Brain (organoid and tissue), 16 donors: ENCODE measurements at places on chromosomes 1 and 21.

DNA sequence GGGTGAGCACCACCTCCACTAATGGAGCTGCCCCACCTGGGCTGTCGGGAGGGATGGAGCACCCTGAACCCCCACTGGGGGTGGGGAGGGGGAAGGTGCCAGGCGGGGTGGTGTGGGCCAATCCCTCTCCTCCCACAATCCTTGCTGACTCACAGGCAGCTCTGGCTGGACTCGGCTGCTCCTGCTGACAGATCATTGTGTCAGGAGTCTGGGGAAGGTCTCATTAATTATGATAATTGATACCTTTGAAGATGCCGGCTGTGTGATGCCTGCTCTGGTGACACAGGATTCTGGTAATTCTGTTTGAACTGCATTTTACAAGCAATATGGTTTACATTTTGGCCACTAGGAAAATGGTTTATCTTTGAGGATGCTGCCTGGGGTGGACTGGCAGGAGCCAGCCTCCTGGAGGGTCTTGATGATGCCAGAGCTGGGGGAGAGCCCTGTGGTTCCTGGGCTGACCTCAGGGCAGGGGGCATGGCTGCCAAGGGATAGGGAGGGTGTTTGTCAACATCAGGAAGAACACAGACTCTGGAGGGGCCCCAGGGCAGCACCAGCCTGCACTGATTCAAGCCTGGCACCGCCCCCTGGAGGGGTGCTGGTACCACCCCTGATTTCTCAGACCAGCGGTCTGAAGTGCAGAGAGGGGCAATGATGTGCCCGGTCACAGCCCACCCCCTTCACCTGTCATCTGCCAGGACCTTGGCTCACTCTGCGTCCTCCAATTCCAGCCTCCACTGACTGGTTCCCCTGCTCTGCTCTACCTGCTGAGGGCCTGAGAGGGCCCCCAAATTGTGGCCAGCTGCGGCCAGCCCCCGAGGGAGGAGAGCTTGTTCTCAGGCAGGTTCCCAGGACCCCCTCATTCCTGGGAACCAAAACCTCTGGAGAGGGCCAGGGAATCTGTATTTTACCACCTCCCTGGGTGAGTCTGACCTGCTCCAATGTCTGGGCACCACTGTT, 338.8 kb downstream of the MATN1 start:
- no peak for DNase-seq

- no peak for DNase-seq
Observed at GRCh38 chr1:215530401-215530984, 36.6 kb upstream of the KCTD3 start.

DNA sequence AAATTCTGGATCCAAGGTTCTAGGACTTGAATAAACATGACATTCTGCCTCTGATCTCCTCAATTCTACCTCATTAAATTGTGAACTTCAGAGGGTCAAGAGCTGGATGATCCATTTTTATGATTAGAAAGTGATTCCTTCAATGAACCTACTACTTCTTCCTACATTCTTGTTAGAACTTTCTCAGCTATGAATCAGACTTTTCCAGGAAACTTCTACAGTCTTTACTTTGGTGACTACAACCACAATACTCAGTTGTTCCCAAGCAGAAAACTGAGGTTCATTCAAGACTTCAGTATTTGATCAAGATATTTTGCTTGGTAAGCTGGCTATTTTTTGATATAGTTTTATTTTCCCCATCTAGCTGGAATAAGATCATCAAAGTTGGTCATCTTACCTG, 51.4 kb downstream of the CDC7 start:
- no peak for DNase-seq

DNA sequence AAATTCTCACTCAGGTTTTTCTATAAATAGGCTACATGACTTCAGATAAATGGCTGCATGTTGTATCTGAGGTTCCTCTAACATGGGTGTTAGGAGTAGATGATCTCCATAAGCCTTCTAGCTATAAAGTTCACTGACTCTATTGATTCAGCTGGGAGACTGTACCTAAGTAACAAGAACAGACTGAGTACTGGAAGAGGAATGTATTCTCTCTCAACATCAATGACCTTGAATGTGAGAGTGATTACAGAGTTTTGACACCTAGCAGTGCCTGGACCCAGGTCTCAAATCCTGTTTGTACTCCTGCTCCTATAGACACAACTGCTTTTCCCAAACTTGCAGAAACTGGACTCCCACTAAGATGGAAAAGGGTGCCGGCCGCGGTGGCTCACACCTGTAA, 8.6 kb upstream of the SLC19A2 start:
- DNase-seq: no peak

DNA sequence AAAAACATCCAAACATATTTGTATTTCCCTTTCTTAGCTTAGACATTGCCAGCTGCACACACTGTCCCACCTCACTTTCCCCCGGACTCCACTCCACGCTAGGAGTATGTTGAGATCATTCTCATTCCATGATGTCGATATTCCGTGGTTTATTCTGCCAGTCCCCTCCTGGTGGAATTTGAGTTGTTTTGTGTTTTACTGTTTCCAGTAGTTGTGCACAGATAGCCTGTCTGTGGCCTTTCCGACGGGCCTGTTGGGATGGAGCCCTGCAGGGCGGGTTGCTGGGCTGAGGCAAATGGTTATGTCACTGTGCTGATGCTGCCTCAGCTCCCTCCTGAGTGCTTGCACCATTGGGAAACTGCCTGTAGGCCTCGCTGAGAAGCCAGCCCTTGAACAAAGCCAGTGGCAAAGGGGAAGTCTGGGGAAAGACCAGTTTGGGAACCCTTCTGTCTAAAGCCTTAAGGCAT, 12.8 kb downstream of the TRAPPC10 start:
- no peak for DNase-seq

- no peak for DNase-seq
Observed at GRCh38 chr1:115398745-115399144, 60.7 kb upstream of the NGF start.

- DNase-seq: no peak
Observed at GRCh38 chr1:220827445-220828178, 40.9 kb downstream of the MTARC1 start.

DNA sequence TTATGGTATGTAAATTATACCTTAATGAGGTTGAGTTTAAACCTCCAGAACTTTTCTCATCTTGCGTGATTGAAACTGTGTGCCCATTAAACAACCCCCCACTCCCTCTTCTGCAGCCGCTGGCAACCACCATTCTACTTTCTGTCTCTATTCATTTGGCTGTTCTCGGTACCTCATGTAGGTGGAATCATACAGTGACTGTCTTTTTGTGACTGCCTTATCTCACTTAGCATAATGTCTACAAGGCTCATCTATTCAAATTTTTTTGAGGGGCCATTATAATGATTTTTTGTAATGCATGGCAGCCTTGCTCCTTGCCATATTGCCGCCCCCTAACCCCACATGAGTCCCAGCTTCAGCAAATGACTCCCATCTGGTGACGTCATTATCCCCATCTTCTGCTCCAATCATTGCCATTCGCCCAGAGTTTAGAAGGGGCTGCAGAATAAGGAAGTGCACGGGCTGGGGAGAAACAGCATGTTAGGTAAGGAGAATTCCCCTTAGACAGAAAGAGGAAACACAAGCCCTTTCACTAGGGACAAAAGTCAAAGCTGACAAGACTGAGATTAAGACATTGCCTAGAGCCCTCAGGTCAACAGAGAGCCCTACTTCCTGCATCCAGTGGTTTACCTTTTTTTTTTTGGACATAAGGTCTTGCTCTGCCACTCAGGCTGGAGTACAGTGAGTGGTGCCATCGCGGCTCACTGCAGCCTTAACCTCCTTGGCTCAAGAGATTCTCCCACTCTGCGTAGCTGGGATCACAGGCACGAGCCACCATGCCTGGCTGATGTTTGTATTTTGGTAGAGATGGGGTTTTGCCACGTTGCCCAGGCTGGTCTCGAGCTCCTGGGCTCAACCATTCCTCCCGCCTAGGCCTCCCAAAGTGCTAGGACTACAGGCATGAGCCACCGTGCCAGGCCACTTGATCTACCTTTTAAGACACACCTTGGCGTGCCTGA, 78.4 kb upstream of the ERRFI1 start:
- DNase-seq: no peak

- DNase-seq: no peak
Observed at GRCh38 chr1:26570287-26570686, 40.7 kb downstream of the RPS6KA1 start.

- DNase-seq: no peak
Observed at GRCh38 chr1:10803971-10804820, 7.8 kb upstream of the CASZ1 start.

GRCh38 chr1:114075546-114076242, 78.0 kb downstream of the SYT6 start:
- DNase-seq: no peak

DNA sequence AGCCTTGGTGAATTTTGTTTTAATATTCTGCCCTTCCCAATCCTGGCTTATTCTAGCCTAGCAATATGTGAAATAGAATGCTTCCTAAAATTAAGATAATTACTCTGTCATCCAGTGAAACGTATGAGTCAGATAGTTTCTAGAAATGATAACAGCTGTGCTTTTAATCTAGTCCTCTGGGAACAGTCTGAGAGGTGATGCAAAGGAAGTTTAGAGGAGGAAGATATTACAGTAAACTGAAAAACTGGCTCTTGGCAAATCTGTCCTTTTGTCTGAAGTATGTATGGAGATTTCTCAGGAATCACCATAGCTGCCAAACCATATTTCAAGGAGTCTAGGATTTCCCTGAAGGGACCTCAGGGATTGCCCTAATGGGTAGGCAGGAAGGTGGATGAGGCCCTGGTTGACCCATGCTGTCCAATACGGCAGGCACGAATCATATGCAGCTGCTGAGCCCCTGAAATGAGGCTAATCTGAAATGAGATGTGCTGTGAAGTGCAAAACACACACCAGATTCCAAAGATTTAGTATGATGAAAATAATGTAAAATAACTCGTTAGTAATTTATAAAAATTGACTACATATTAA, 70.8 kb upstream of the LBR start:
- no peak for DNase-seq

DNA sequence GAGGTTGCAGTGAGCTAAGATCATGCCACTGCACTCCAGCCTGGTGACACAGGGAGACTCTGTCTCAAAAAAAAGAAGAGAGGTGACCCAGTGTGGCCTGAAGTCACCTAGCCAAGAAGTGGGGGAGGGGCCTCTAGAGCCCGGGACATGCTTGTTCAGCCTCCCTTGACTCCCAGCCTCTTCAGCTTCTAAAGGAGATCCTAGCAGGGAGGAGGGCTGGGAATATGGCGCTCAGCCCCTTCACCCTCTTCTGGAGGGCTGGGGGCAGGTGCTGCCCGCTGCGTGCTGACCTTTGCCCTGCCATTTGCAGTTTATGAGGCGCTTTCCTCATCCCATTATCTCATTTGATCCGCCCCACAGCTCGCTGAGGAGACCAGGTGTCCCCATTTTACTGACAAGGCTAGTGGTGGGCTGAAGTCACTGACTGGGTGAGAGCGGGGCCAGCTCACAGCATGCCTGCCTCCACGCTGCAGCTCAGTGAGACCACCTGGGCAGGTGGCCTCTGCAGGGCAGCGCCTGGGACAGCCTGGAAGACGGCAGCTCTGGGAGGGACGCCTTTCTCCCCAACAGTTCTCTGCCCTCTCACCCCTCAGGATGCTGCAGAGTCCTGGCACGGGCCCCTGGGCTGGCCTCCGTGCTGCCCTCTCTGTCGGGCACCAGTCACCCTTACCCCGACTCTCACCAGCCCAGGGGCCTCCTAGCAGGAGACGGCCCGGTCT, 7.5 kb downstream of the ELF3 start:
- no peak for DNase-seq

DNA sequence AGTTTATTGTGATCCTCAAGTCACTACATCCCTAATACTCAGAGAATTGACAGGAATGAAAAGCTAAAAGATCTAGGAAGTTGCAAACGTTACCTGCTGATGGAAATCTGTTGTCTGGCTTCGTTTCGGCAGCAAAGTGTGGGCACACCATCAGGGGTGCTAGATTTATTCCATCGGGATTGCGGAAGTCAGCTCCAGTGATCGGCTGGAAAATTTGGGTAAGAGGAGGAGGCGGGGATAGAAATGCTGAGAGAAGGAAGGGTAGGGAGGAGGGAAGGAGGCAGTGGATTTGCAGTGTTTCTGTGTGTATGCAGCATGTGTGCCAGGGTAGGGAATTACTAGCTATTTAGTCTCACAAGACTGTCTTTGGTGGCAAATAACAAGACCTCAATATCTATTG, at the start of gene CTSK:
Gene CTSK, minus strand, starts transcription at position 140 of the 400 bp plus-strand sequence. CDS start 1,455 bp downstream, outside the sequence.
- no peak for DNase-seq

DNA sequence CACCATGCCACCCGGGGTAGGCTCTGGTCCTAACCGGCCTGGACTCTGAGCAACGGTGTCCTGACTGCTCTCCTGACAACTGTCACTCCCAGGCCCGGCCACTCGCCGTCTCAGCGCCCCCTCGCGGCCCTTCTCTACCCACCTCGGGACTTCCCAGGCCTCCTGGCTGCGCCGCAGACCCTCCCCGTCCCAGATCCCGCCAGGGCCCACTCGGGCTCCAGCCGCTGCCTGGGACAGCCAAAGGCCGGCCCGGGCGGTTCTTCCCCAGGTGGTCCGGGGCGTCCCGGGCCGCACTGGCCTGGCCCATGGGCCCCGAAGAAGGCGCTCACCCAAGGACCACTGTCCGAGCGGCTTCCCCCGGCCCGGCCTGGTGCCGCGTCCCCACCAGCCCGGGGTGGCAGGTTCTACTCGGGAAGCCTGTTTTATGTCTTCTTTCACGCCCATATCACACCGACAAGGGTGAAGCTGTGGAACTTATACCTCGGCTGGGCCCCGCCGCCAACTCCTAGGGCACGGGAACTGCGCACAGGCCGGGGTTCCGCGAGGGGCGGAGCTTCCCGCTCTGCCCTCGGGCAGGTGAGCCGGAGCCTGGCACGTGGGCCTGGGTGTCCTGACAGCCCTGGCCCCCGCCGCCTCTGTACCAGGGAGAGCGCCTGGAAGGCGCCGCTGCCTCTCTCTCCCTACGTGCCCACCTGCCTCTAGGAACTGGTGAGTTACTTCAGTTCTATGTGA, 138.3 kb downstream of the TTLL7 start:
- no peak for DNase-seq

DNA sequence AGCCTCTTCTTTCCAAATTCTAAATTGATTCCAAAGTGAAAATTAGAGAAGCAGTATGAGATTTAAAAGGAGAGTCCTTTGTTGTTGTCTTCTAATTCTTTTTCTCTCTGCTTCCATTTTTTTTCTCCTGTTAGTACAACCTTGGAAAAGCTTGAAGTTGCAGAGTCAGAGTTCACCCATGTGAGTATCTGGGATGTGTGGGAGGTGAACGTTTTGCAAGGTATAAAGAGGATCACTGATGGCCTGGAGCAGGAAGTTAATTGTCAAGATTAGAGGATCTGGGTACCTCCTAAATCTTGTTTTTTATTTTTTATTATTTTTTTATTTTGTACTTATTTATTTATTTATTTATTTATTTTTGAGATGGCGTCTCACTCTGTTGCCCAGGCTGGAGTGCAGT, 7.7 kb upstream of the PSMD4 start:
- DNase-seq: no peak

- DNase-seq: no peak
Observed at GRCh38 chr1:37153116-37154100, 119.1 kb upstream of the GRIK3 start.

GRCh38 chr1:203713125-203713524, 51.9 kb upstream of the LAX1 start:
- no peak for DNase-seq
